ENCODE measurements at places on chromosomes 5 and 9.

GRCh38 chr9:23926368-23926767, 100.3 kb upstream of the ELAVL2 start:
- no peak for DNase-seq

- DNase-seq: no peak
Observed at GRCh38 chr5:112640546-112640945, 97.1 kb upstream of the APC start.

DNA sequence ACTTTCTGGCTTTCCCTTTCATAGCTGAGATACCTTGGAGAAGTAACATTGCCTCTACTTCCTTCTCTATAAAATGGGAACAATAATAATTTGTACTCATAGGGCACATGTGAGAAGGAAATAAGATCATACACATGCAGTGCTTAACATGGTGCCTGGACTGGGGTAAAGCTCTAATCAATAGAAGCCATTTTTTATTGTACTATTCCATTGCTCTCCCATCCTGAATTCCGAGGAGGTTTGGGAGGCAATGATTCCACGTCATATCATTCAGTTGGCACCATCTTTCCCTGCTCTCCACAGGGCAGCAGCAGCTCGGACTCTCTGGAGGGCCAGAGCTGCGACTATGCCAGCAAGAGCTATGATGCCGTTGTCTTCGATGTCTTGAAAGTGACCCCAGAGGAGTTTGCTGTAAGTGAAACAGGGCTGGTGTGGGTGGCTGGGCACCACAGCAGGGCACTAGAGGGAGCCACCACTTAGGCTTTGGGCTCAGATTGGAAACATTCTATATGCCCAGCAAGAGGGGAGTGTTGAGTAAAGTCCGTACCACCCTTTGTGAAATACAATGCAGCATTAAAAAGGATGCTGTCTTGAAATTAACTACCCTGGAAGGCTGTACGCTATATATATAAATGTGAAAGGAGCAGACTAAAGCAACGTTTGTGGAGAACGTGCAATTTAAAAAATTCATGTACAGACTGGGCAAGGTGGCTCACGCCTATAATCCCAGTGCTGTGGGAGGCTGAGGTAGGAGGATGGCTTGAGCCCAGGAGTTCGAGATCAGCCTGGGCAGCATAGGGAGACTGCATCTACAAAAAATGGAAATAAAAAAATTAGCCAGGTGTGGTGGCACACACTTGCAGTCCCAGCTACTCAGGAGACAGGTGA, 51.2 kb downstream of the RALGPS1 start:
- peak; percentile 21 for DNase-seq

- DNase-seq: no peak
Observed at GRCh38 chr5:98458004-98458403, 315.5 kb upstream of the RGMB start.

DNA sequence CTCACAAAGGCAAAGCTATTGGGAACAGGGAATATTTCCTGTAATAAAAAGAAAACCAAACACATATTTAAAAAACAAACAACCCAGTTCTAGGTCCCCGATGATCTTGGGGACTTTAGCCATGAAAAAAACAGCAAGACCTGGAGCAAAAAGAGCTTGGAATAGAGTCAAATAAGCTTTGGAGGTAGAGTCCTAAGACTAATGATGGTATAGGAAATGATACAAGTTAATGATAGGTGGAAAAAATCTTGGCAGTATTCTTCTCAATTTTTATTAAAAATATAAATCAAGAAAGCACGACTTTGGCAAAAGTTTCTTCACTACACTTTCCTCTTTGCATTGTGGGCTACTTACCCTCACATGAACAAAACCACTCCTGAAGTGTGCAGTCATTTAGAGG, 481.5 kb downstream of the EBF1 start:
- DNase-seq: no peak

GRCh38 chr9:108417726-108418125, 438.1 kb downstream of the ACTL7B start:
- no peak for DNase-seq

GRCh38 chr9:86749894-86750255, 197.4 kb downstream of the GAS1 start:
- DNase-seq: no peak

- DNase-seq: no peak
Observed at GRCh38 chr9:135136991-135137832, 49.7 kb downstream of the OLFM1 start.

- DNase-seq: no peak
Observed at GRCh38 chr9:14348373-14349145, 34.6 kb upstream of the NFIB start.

Data from stimulated activated CD4-positive, alpha-beta T cell treated with anti-CD3 and anti-CD28 coated beads, Interleukin-1b, Interleukin-23, amount 100 ng/mL, for 24 hours (primary cell).